Neuronal stem cell (in vitro differentiated cells): ENCODE measurements at places on chromosomes 1 and 21.

DNA sequence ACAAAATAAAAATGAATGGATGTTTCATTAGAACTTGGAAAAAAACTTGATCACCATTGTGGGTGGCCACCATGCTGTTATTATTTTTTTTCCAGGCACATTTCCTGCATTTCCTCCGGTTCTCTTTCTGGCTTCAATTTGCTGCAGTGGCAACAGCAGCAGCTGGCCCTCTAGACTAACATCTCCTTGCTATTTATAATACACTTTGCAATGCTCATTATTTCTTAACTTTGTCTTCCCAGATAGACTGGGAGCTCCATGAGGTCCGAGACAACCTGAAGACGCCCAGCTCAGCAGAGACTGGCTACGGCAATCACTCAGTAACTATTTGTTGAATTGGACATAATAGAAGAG lies 53.4 kb upstream of the ATP5PO start:
- DNase-seq = no peak

- no peak for DNase-seq
Observed at GRCh38 chr21:38712664-38713063, 93.1 kb upstream of the ETS2 start.

- no peak for DNase-seq
Observed at GRCh38 chr1:58942759-58943191, 158.9 kb upstream of the JUN start.

DNA sequence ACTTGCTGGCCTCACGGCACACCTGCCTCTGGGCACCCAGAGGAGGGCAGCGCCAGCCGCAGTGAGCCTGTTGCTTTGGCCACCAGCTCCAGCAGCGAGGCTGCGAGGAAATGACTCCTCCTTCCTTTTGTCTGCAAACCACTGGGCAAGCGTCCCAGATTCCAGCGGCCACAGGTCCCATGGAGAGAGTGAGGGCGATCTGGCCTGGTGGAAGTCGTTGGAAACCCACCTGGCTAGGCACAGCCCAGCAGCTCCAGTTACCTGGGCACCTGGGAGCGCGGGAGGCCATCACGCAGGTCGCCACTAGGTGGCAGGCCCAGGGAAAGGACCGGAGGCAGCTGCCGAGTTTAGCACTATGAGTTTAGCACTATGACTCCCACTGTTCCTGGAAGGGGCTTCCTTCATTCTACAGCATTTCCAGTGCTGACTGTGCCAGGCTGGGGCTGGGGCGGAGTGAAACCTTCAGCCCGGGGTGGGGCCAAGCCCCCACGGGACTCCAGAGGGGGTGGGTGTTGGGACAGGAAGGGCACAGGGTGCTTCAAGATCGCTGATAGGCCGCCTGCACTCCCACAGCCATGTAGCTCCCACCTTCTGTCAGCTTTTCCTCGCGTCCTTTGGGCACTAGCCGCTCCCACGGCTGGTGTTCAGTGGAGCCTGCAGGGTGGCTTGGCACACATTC lies 1.1 kb upstream of the ESPN start:
- DNase-seq = no peak

DNA sequence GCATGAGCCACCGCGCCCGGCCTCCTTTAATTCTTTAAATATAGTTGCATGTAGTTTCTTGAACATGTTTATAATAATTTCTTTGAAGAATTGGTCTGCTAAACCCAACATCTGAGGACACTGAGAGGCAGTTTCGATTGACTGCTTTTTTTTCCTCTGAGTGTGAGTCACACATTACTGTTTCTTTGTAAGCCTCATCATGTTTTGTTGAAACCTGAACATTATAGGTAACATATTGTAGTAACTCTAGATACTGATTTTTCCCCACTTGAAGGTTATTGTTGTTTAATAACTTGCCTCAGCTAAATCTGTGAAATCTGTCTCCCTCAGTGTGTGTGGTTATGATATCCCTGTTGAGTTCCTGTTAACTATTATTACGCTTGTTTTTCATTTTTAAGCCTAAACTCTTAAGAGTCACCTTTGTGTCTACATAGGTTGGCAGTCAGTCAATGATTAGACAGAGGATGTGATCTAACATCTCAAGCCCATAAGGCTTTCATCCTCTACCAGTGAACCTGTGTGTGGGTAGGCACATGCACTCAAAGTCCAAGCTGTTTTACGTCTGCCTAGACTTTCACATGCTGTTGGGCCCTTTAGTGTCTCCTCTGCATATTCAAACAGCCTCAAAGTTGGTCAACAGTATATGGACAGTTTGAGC lies 155.5 kb downstream of the KCNH1 start:
- DNase-seq = no peak

DNA sequence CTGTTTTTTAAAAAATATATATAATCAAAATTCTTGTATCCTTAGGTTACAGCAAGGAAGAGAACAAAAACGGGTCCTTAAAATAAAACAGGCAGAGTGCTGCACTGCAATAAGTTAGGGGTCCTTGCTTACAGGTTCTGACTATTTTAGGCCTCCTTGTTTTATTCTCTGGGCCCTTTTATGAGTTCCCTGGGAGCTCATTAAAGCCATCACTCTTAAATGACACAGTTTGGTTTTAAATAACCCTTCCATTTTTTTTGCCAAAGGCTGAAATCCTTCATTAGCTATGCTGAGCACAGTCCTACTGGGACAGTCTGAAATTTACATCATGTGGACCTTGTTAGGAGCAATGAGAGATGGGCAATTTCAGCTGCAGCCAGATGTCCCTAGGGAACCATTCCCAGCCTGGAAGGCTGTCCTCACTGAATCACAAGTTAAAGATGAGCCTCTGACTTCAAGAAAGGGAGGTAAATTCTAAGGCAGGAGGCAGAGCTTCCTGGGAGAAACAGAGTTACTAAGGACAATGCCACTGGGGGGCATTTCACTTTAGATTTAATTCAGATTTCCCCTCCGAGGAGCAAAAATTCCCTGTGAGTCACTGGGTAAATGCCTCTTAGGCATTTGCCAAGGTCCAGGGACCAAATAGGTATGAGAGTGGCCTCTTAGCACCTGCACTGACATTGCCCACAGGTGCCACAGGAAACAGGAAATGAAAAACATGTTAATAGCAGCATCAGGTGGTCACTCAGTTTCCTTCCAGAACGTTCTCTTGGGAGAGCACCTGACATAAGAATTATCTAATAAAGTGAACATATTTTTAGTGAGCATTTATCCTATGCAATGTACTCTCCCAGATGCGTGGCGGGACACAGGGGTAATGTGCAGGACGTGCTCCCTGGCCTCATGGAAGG lies 3.8 kb upstream of the MUL1 start:
- no peak for DNase-seq

DNA sequence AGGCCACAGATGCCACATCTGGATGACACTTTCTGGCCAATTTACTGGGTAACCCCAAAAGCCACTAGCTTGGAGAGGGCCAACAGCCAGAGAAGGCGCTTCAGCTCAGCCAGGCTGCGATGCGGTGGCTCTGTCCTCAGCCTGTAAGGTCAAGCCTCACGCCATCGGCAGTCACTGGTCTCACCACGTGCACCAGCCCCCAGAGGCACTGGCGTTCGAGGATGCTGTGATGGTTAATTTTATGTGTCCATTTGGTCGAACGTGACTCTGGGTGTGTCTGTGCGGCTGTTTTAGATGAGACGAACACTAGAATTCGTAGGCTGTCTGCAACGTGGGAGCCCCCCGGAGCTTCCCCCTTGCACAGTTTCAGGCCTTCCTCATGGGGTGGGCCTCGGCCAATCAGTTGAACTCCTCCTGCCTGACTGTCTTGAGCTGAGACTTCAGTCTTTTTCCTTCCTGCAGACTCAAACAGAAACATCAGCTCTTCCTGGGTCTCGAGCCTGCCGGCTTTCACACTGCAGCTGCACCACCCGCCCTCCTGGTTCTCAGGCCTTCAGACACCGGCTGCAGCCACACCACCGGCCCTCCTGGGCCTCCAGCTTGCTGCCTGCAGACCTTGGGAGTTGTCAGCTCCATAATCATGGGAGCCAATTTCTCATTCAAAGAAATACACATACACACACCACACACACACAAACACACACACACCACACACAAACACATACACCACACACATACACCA lies 41.6 kb upstream of the SLC45A1 start:
- DNase-seq = no peak

DNA sequence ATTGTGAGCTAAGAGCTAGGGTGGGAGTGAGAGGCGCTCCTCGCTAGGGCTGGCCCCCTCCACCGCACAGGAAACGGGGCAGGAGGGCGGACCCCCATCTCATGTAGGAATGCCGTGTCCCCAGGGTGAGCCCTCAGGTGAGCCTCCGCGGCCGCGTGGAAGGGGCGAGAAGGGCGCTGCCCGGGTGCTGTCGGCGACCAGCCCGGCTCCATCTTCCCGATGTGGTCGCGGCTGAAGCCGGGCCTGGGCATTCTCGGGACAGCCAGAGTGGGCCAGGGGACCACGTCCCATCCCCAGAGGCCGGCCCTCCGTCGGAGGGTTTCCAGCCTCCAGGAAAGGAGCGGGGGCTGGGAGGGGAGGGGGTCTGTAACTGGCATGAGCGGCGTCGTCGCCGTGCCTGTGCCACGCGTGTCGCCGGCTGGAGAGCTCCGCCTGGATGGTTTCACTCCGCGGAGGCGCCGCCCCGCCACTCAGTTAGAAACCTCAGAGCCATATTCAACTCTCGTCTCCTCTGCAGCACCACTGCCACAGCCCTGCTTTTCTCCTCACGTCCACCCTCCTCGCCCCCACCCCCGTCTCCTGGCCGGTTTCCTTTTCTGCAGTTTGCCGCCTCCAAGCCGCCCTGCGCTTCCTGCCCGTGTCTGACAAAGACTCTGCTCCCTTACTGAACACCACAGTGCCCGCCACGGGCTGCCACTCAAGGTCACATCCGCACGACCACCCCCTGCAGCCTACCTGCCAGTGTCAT lies at the start of gene TMEM269:
TMEM269 (plus strand) TSS at position 46 of the 748 bp plus-strand sequence. CDS start 4,903 bp downstream, outside the sequence.
- DNase-seq = no peak
